ENCODE measurements at places on chromosomes 12 and 14.

DNA sequence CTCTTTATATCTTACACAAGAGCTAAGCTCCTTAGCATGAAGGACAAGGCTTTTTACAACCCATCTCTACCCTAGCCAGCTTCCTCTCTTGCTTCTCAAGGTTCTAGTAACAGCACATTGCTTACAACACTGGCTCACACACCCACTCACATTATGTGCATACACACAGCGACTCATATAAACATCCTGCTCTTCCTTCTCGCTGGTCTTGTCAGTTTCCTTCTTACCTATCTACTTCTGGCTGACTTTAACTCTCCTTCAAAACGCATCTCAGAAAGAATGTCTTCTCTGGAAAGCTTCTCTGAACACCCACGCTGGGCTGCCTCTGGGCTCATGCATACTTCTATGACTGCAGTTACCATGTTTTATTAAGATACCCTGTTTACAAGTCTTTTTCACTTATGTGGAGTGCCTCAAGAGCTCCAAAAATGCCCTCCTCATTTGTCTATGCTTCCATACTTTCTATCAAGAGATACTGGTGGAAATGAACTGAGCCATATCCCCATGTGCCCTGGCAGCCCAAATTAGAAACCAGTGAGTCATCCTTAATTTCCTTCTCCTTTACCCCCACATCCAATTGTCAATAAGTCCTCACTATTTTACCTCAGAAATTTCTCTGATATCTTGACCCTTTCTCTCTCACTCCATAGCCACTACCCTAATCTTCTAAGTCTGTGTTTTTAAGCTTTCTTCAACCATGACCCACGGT is 126.9 kb upstream of the KRAS start:
- peak; percentile 31 for DNase-seq

DNA sequence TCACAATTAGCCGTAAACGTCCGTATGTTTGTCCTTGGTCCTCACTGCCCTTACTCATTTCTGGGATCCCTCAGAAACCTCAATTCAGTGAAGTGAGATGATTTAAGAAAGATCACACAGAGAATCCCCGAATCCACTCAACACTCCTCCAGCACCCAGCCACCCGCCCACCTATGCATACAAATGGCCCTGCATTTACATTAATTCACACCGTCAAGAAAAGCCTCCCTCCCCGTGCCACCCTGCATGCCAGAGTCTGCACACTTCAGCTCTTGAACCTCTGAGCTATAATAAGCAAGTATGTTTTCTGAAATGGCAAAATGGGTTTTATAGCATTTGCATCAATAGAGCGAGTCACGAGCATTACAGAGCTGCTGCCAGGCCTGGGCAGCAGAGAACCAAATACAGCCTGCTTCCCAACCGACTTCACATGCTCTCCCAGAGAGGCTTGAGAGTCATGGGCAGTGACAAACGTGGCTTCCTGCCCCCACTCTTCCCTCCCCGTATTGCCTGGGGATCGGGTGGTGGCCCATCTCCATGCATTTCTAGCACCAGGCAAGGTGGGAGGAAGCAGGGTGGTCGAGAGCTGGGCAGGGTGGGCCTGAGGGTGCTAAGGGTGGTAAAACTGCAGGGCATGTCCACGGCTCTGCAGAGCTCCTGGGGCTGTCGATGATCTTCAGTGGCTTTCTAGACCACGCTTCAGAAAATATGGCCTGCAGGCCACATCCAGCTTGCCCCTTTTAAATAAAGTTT is 177.6 kb downstream of the RIMBP2 start:
- DNase-seq, result no peak

GRCh38 chr14:66137081-66137480 is 349.1 kb upstream of the CCDC196 start:
- no peak for DNase-seq

- no peak for DNase-seq
Measured at GRCh38 chr12:4448371-4448940, 2.8 kb upstream of the FGF6 start.

GRCh38 chr12:74889563-74890236 is 319.9 kb downstream of the KCNC2 start:
- no peak for DNase-seq

DNA sequence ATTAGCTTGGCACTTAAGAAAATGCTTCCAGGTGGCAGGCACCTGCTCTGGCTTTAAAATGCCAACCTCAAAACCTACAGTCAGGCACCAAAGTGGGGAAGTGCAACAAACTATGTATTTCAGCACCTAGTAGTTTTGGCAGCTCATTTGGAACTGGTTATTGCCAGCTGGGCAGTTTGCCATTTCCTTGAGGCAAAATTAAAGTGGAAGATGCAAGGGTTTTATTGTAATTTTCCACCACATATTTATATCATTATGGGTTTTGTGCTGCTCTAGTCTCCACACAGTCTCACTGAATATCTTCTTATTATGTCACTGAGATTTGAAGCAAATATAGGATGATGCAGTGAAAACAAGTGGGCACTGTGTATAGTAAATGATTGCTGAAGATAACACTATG is 117.0 kb downstream of the PRKD1 start:
- no peak for DNase-seq

Measured in CD8-positive, alpha-beta memory T cell (primary cell).